HepG2 (cell line): ENCODE measurements at places on chromosomes 3 and 15.

DNA sequence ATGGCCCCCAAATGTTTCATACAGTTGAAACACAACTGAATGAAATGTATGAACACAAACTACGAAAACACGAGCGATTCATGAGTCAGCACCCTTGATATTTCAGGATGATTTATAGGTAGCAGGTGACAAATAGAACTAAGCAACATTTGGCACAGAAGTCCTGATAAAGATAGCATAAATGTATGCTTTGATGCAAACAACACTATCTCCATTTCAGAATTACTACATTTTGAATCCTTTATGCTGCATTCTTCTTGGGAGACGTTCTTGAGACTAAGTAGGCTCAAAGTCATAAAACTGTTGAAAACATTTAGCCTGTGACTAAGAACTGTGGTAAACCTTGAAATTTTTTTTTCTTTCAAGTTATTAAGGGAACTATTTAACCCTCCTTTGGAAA, 200.3 kb upstream of the ICE2 start:
- no peak for DNase-seq

GRCh38 chr3:114877378-114878113, 269.5 kb downstream of the ZBTB20 start:
- DNase-seq, result no peak

GRCh38 chr3:138933981-138934691, 12.8 kb downstream of the FOXL2 start:
- DNase-seq, result no peak

- DNase-seq, result no peak
These were observed 45.0 kb upstream of the TKT start for GRCh38 chr3:53300826-53301225.

GRCh38 chr3:37324850-37325321, 150.5 kb upstream of the LRRFIP2 start:
- DNase-seq, result no peak

DNA sequence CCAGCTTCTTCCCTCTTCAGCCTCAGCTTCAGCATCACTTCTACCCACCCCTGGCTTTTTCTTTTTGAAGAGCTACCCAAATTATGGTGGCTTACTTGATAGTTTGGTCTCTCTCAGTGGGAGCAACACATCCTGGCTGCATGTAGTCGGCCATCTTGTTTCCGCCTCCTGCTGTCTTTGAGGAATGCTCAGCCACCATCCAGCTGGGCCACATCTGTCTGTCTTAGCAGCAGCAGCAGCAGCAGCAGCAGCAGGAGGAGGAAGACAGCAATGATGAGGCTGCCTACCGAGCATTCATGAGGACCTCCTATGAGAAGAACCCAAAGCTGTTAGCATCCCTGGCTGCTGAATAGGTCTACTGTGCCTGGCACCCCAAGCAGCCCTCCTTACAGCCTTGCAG, 19.7 kb downstream of the IL16 start:
- no peak for DNase-seq

GRCh38 chr3:55897573-55898224, 410.6 kb upstream of the WNT5A start:
- no peak for DNase-seq

DNA sequence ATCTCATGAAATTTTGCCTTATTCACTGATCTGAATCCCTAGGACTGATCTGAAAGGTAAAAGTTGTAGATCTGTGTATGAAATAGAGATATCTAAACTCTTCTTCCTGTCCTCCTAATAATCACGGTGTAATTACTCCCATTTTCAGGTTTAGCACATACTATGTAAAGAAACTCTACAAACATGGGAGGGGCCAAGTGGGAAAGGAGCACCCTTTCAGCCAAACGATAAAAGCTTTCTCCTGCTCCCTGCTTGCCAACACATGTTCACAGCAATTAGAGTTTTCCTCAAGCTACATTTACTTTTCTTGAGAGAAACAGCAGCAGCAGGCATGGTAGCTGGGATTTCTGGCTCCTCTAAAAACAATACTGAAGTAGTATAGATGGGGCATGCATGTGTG, 71.6 kb downstream of the CHAC1 start:
- DNase-seq, result no peak

DNA sequence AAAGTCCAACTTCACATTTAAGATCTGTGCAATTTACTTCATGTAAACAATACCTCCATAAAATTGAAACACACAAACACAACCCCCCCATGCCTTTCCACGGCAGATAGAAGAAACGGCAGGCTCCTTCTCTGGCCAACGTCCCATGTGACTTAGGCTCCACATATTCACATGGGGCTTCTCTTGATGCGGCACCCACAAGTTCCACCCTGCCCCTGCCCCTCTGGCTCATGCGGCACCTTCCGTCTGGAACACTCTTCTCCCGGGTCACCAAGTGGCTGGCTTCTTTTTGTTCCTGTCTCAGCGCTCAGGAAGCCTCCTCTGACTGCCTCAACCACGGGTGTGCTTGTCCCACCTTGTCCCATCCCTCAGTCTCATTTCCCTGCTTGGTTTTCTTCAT, 25.6 kb downstream of the STIMATE start:
- DNase-seq, result no peak

DNA sequence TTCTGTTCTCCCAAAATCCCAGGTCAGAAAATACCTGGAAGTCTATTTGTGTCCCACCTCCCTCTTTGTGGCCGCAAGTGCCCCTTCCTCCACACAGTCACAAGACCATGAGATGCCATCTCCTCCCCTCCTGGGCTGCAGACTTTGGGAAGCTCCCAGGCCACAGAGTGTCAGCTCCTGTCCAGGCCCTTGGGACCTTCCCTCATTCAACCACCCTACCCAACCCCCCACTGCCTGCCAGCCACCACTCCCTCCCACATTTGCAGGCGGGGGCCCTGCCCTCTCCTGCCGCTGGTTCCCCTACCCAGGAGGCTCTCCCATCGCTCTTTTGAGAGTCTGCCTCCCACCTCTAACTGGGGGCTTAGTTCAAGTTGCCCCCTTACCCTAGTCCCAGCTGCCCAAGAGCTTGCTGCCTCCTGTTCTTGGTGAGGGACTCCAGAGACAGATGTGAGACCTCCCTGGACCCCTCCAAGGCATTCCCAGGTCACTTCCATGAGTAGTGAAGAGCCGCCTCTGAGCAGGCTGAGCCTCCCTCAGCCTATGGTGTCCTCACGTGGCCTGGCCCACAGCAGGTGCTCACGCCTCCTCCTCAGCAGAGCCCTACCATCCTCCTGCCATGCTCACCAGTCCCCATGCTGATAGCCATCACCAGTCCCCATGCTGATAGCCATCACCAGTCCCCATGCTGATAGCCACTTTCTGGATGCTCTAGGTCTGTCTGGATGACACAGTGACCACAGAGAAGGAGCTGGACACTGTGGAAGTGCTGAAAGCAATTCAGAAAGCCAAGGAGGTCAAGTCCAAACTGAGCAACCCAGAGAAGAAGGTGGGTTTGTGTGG, 15.9 kb upstream of the STAB1 start:
- no peak for DNase-seq

- DNase-seq, result no peak
These were observed 303.8 kb downstream of the TLE3 start for GRCh38 chr15:69793781-69794451.

GRCh38 chr15:63380808-63381282, 801 bp downstream of the CA12 start:
- DNase-seq, result no peak

DNA sequence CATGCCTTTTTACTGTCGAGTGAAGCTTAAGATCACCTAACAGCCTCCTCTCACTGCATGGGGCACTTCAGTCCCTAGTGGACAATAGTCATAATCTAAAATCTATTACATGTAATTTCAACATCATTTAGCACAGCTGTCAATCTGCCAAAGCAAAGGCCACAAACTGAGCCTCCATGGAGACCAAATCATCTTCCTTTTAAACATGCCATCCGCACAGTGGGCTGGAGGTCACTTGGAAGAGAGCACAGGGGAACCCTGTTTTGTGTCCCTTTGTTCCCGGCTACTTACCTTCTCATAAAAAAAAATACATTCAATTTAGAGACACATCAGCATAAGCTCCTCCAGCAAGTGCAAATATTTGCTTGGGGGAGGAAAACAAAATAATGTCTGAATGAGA, 167.3 kb downstream of the SQOR start:
- peak; percentile 51 for DNase-seq

- no peak for DNase-seq
These were observed 12.6 kb downstream of the PAQR5 start for GRCh38 chr15:69311319-69311721.

DNA sequence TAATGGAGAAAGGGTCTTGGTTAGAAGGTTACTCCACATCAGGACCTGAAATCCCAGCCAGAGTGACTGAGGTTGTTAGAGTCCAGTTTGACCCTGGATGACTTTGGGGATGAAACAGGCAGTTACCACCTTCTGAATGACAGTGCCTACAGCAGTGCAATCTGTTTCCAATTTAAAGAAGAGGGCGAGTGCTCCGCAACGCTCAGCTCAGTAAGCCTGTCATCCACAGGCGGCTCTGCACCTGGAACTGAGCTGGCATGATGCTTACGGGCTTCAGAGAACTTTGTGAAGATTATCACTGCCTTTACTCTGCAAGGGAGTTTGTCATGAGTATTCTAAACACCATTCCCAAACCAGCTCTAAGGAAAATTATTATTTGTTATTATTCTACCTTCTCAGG, 127.7 kb upstream of the SLC24A5 start:
- DNase-seq, result no peak

- DNase-seq, result no peak
These were observed 34.3 kb downstream of the FRMD5 start for GRCh38 chr15:44160796-44161195.

DNA sequence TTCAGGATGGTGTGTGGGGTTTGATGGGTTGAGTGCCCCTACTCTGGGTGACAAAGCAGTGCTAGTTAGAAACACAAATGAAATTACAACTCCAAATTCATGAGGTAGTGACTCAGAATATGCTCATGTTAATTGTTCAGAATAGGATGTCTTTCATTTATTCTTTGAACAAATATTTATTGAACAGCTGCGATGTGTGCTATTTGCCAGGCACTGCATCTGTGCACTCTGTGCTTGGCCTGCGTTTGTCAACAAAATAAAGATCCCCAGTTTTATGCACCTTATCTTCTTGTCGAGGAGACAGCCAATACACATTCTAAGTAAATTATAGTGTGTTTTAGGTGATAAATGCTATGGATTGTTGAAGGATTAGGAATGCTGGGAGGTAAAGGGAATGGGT, 27.3 kb downstream of the MED12L start:
- DNase-seq, result no peak

GRCh38 chr3:178382449-178383061, 153.7 kb upstream of the KCNMB2 start:
- DNase-seq, result no peak

- no peak for DNase-seq
These were observed 315.1 kb downstream of the ARPP21 start for GRCh38 chr3:35954413-35954812.

GRCh38 chr15:31255732-31256377, 70.8 kb upstream of the KLF13 start:
- no peak for DNase-seq

- DNase-seq, result peak; percentile 83
These were observed 63.9 kb downstream of the TMCC1 start for GRCh38 chr3:129829640-129830039.

- DNase-seq, result no peak
These were observed 53.7 kb downstream of the DNAJB8 start for GRCh38 chr3:128413003-128413370.

DNA sequence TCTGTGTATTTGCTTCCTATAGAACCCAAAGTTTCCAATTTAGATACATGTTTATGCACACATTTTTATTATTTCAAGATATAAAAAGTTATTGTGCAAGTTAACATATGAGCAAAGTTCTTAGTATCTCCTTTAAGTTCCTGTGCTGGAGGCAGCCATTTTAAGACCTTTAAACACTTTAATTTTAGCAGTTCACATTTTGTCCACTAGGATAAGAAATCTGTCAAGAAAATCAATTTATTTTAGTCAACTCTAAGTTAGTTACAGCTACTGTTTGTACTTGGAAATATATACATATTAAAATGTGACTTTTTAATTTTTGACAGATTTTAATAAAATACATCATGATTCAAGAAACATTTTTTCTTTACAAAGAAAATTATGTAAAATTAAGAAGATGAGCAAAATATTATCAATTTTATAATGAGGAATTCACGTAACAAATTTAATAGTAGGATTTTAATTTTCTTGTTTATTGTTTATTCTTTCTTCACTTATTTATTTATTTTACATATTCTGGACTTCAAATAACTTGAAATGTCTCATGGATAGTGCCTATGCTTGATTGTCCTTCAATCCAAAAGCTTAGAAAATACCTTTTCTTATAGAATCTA, 402.6 kb upstream of the GBE1 start:
- DNase-seq, result no peak

GRCh38 chr15:61337541-61337940, 108.4 kb upstream of the RORA start:
- DNase-seq, result no peak

DNA sequence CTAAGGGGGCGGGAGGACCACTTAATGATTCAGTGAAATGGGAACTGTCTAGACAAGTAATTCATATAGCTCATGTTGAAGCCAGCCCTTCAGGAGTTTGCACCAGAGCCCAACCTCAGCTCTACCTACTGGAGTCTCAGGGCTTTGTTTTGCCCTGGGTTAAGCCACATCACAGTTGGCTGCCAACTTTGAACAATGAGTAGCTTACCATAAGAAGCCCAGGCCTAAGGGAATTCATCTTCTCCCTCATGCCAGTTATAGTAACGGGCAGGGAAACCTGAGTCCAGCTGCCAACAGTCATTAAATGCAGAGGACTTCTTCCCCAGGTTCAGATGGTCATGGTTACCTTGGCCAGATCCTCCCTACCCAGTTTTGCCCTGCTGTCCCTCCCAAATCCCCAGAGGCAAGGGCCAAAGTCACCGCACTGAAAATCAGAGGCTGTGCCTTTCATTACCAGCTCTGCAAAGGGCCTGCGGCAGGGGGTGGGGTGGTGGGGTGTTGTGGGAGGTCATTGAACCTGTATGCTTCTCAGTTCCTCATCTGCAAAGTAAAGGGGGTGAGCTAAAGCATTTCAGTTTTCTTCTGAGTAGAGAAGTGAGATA, 302.2 kb upstream of the NR2E3 start:
- no peak for DNase-seq

- no peak for DNase-seq
These were observed 17.0 kb downstream of the ATXN7 start for GRCh38 chr3:63880653-63881052.

- no peak for DNase-seq
These were observed 50.5 kb downstream of the CRYGS start for GRCh38 chr3:186493525-186494255.

DNA sequence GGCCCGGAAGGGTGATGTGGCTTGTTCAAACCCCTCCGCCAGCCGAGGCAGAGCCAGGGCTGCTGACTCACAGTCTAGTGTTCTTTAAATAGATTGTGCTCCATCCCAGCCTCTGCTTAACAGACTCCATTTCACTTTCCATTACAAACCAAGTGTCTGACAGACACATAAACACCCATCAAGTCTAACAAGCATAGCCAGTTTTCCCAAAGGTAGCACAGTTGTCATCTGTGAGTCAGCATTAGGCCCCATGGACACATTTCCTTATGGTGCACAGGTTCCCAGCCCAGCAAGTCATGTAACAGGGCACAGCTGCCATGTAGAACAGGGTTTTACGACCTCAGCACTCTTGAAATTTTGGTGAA, 109.9 kb upstream of the RAP2B start:
- peak; percentile 6 for DNase-seq

GRCh38 chr15:52082197-52083036, 30.2 kb downstream of the BCL2L10 start:
- no peak for DNase-seq

GRCh38 chr15:62698646-62699045, 343.9 kb upstream of the TPM1 start:
- DNase-seq, result no peak
